ENCODE measurements at places on chromosomes 13 and 19. TPM values are rescaled to one million over a fixed set of nuclear protein-coding genes. Genes with fewer than 3 reads are reported as not detected.

The B3GLCT gene
- total RNA-seq: 5.1 TPM

The GJB2 gene
- total RNA-seq: 2.9 TPM

The SPPL2B gene
- total RNA-seq: 76.4 TPM

The RPS15 gene
- 1,282 TPM for total RNA-seq

Data from T-helper 2 cell treated with Interferon-gamma antibody and Interleukin-4, amounts not matched to agents 100 ng/mL and 5 ng/mL, for 36 hours (primary cell).